ENCODE measurements at places on chromosomes 4 and X.

DNA sequence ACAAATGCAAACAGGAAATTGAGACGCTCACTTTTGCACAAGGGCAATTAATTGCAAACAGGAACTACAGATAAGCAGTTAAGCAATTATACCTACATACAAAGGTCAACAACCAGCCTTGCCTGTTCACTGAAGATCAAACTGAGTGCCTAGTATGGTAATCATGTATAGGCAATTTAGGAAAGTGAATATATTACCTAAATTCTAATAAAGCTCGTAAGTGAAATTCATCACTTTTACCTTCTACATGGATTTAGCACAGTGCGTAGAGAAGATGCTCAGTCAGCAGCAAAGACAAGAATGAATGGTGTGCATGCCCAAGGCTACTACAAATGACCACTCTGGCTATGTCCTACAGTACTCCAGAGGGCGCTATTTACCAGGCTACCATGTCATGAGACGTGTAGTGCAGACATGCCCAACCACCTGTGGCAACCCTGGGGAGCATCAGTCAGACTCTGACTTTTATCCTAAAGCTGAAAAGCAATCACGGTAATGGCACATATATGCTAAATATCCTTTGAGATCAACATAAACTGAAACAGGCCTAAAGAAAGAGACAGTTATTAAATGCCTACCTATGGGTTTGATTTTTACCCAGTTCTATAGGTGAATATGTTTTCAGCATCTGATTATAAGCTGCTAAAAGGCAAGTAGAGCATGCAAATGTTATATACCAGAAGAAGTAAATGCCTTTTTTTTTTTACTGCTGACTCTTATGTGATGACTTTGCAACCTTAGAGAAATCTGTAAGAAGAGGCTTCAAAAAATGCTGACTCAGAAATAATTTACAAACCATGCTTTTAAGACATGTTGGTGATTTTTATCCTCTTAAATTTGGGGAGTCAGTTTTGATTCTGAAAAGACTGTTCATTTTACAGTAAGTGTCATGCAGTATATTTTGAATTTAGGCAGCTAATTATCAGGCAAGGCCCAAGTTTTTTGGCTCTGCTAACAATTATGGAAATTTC, 178.0 kb downstream of the PPP3CA start:
- DNase-seq, result no peak

DNA sequence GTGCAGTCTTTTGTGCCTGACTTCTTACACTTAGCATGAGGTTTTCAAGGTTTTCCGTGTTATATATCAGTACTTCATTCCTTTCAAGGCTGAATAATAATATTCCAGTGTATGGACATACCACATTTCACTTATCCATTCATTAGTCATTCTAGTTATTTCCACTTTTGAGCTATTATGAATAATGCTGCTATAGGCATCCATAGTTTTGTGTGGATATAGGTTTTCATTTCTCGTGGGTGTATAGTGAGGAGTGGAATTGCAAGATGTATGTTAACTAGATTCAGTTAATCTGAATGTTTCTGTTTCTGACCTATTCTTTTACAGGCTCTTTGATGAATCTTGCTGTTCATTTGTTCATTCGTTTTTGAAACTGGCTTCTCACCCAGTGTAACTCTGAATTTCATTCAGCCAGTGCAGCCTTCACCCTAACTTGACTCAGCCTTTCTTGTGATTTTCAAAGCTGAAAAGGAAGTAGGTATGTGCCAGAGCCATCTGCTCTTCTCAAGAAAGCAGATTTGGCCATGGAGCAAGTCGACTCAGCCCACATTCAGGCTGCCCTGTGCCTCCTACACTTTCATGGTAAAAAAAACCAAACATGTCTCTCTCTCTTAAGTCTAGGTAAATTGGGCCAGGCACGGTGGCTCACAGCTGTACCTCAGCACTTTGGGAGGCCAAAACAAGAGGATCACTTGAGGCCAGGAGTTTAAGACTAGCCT, 56.3 kb upstream of the NOCT start:
- no peak for DNase-seq

- DNase-seq, result no peak
These were observed 815.1 kb downstream of the ADGRL3 start for GRCh38 chr4:62015043-62015739.

- DNase-seq, result no peak
These were observed 86.1 kb upstream of the STS start for GRCh38 chrX:7061429-7061828.

- DNase-seq, result no peak
These were observed 241.1 kb upstream of the TET2 start for GRCh38 chr4:104905546-104905945.

DNA sequence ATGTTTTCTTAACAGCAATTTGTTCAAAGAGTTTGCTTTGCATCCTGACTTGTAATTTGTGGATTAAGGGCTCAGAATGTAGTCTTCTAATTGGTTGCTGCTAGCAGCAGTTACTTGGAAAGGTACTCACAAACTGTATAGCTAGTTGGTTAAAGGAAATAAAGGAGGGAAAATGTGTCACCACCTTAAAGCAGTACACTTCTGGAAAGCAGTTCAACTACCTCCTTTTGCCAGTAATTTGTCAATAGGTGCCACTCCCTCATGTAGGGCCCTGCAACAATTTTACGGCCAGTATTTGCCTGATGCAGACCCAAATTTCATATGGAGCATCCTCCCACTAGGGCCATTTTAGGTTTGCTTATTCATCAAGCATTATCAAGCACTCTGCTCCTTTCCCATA, 20.8 kb downstream of the AMOT start:
- no peak for DNase-seq

- DNase-seq, result no peak
These were observed 26.5 kb upstream of the CYBB start for GRCh38 chrX:37753384-37753783.

DNA sequence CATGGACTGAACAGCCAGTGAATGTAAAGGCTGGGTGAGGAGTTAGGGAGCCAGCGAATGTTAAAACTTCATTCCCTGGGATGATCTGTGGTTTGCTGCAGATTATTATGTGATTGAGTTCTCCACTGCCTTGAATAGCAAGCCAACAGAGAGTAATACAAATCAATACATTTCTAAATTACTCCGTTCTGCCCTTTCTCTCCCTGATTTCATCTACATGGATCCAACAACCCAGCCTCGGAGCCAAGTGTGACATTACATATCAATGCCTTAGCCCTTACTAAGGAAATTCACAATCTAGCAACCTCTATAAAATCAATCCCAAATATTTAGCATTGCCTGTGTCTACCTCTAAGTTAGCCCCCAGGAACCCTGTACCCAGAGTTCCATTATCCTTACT, 11.0 kb downstream of the HSD17B13 start:
- DNase-seq, result no peak

All from stimulated activated CD4-positive, alpha-beta T cell treated with anti-CD3 and anti-CD28 coated beads, Interleukin-15, amount 100 ng/mL, for 1 hour (primary cell).